ENCODE measurements at places on chromosomes 6 and 20.

DNA sequence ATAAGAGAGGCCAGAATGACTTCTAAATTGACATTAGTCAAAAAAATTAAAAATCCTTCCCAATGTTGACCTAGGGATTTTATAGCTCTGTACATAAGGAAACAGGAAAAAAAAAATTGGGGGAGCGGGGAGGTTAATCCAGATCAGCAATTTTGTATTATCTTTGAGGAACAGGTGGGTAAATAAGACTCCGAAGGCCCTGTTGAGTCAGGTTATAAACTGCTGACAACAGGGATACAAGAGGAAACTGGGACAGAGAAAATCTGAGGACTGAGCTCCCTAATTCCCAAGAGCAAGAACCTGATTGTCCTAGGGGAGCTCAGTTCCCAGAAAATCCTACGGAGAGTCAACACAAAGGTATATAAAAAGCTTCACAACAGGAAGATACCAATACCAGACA is 26.8 kb upstream of the CRIP3 start:
- no peak for DNase-seq

- DNase-seq: no peak
These were observed 4.1 kb upstream of the GFOD1 start for GRCh38 chr6:13491538-13491937.

GRCh38 chr20:63298731-63299312 is 5.8 kb downstream of the COL20A1 start:
- DNase-seq: no peak

DNA sequence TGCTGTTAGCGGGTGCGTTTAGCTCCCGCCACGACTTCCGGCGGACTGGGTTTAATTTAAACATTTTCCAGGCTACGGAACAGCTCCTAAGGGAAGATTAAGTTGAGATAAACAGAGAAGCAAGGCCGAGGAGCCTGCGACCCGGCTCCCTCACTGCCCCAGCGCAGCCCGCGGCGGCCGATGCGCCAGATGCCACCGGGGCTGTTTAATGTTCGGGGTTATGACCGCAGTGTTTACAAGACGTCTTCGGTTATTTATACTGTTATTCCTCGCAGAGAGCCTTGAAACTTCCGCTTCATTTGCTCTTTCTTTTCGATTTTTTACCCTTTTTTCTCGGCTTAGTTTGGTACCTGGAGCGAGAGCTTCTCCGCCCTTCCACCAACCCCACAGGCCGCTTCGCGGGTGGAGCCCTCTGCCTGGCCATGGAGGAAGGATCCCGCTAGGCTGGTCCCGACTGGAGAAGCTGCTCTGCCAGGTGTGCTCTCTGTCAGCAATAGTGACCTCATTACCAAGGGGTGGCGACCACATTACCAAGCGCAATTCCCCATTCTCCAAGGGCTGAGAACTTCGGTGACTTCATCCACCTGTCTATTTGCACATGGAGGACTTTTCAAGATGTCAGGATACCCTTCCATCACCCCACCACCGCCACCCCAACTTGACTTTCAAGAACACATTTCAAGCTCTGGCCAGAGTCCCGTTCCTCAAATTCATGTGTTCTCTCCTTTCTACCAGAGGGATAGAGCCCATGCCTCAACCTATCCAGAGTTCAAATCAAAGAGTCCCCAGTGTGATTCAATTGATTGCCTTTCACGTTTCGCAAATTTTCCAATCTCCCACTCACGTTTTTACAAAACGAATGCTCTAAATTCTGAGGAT is 4.1 kb downstream of the TCF21 start:
- DNase-seq: no peak
